ENCODE measurements at places on chromosomes 3 and 15.

- no peak for DNase-seq
Observed at GRCh38 chr15:44909423-44909822, 47.1 kb upstream of the TERB2 start.

- no peak for DNase-seq
Observed at GRCh38 chr15:72197041-72197459, 537 bp downstream of the GRAMD2A start.

DNA sequence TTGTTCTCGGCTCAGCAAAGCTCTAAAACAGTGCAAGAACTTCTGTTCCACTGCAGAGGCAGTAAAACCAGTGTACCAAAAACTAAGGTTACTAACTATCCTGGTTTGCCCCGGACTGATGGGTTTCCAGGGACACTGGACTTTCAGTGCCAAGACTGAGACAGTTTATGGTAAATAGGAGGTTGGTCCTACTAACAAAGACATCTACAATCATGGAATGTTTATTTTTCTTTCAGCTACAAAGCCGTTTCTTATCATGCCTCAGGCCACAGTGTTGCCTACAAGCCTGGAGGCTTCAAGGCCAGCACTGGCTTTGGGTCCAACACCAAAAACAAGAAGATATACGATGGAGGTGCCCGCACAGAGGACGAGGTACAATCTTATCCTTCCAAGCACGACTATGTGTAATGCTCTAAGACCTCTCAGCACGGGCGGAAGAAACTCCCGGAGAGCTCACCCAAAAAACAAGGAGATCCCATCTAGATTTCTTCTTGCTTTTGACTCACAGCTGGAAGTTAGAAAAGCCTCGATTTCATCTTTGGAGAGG is 20.8 kb downstream of the CLDN18 start:
- no peak for DNase-seq

- DNase-seq = no peak
Observed at GRCh38 chr15:42315521-42315920, 42.3 kb upstream of the TMEM87A start.

DNA sequence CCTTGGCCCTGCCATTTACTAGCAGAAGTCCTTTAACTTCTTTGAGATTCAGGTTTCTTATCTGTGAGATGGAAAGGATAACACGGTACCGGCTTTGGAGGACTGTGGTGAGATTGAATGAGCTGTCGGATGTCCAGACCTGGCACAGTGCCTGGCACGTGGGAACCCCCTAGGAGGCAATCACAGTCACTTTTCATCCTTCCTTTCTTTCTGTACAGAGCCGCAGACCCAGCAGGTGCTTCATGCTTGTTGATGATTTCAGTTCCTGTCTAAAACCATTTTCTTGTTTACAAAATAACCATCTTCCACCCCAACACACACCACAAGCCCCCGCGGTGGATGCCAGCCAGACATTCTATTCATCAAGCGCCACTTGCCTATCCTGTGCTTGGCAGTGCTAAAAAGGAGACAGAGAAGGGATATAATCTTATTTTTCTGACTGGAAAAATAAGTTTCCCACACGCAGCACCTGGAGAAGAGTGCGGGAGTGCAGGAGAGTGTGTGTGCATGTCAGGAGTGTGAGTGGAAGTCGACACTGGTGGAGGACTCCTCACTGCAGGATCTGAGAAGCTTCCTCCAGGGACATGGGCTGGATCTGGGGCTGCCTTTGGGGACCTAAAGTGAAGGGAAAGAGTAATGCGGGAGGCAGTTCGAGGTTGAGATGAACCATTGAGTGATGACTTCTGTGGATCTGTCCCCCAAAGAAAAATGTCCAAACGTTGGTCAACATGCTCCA is 85.7 kb downstream of the ST6GAL1 start:
- no peak for DNase-seq

DNA sequence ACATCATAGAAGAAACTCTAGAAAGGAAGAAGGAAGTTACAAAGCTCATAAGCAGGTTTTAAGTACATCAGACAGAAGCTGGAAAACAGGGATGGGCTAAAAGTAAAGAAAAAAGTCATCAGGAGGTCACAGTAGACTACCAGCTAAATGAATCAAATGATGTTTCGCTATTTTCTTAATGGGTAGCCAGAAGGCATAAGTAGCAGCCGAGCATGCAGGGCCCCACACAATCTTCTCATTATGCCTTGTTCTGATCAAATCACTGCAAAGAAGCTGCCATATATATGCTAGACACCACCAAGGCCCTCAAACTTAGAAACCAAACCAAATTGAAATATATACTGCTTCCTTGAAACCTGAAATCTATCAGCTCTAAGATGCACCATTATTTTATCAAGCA is 349.1 kb downstream of the ULK4 start:
- DNase-seq = no peak

DNA sequence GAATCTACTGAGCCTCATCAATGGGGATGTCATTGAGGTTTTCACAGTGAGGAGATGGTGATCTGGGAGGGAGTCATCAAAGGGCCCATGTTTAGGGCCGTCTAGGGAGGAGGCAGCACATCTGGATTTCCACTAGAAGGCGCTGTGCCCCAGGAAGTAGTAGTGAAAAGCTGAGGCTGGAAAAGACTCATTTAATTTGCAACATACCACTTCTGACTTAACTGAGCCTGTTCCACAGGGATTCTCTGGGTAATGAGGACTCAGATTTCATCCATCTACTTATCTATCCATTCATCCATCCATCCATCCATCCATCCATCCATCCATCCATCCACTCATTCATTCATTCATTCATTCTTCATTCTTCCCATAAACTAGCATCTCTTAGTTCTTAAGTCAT is 17.4 kb upstream of the SHF start:
- peak; percentile 89 for DNase-seq

Data from SJCRH30 (cell line).